HepG2 (cell line): ENCODE measurements at places on chromosomes 7 and 10. TPM values are rescaled to one million over a fixed set of nuclear protein-coding genes. Genes with fewer than 3 reads are reported as not detected.

The NCF1 gene
- total RNA-seq, result not detected in 2 replicates

The TACC2 gene
- total RNA-seq, result 11.8 and 16.1 TPM in 2 replicates

The CCDC186 gene
- 11.8 and 18.0 TPM in 2 replicates for total RNA-seq

The CHST15 gene
- 1.1 and 1.4 TPM in 2 replicates for total RNA-seq

The SLC26A5 gene
- total RNA-seq, result 0.11 TPM in 1 of 2 replicates, not detected in the other

The ZP3 gene
- total RNA-seq, result not detected in 2 replicates

The ARHGEF35 gene
- 0.18 TPM in 1 of 2 replicates, not detected in the other for total RNA-seq

The TLX1 gene
- total RNA-seq, result 0.07 TPM in 2 replicates

The CDC14C gene
- total RNA-seq, result 0.09 TPM in 1 of 2 replicates, not detected in the other

The CALY gene
- total RNA-seq, result not detected in 2 replicates

The ANXA8 gene
- not detected in 2 replicates for total RNA-seq

The SLC18A2 gene
- total RNA-seq, result not detected in 2 replicates
